ENCODE measurements at places on chromosomes 4 and X.

DNA sequence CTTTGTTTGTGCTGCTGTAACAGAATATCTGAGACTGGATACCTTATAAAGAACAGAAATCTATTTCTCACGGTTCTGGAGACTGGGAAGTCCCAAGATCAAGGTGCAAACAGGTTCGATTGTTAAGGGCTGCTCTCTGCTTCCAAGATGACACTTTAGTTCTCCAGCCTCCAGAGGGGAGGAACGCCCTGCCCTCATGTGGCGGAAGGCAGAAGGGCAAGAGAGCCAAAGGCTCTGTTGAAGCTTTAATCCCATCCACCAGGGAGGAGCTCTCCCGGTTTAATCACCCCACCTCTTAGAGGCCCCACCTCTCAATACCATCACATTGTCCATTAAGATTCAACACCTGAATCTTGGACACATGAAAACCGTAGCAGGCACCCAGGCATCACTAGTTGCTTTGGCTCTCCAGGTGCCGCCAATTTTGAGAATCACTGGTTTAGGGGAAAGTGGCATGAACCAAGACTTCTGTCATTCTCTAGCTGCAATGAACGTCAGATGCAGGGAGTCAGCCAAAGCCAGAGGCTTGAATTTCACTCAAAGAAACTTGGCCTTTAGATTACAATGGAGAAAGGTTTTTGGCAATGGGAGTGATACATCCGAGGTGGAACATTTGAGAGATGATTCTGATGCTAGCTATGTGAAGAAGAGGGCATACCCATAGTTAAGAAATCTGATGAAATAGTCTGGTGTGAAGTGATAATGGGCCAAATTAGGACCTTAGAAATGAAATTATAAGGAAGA is 15.7 kb downstream of the FHL1 start:
- peak; percentile 7 for DNase-seq

- peak; percentile 4 for DNase-seq
Measured at GRCh38 chrX:54357414-54358377, at the start of gene WNK3. Gene WNK3, minus strand, starts transcription at chrX:54358046.

GRCh38 chr4:69781458-69782418 is 21.3 kb upstream of the SULT1B1 start:
- DNase-seq = no peak

DNA sequence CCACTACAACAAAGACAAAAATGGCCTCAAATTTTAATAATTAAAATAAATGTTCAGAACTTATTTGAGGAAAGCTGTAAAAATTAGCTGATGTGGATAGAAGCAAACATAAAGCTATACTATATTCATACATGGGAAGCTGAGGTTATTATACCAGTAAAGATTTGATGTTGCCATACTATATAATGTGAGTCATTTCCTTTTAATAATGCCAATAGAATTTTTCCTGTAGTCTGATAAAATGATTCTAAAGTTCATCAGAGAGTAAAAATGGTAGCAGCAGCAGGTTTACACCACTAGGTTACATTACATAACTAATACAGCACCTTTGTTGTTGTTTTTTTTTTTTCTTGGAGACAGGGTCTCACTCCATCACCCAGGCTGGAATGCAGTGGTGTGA is 45.5 kb upstream of the CYP2U1 start:
- DNase-seq = no peak

DNA sequence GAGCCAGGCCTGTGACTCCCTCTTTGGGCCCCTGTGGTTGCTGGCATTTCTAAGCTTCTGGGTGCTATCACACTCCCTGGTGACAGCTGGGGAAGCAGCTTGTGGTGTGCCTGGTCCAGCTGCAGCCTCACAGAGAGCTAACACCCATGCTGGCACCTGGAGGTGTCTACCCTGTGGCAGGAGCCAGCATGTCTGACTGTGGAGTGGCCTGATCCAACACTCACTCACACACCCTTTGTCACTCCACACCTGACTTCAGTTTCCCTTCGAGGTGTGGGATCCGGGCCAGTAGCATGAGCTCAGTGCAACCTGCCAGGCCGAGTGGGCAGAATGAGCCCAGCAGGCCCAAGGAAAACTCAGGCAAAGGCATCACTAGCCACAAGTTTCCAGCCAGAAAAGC is 67.5 kb downstream of the TECRL start:
- no peak for DNase-seq

GRCh38 chr4:185213877-185214276 is 4.5 kb downstream of the SNX25 start:
- peak; percentile 39 for DNase-seq

DNA sequence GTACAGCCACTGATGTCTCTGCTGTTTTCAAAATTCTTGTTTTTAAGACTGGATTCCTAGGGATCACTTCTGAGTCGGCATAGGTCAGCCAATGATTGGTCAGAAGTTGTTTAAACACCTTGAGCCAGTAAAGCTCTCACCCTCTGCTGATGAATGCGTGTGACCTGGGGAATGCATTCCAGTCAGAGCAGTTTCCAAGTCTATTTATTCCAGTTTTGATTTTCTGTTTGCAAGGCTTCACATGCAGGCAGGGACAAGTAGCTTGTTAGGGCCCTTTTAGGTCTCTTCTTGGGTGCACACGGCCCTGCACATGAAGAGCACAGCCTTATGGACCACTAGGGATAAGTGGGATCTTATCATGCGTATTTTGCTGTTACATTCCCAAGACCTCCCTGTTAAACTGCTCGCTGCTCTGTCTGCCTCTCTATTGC is 47.0 kb downstream of the KLHL15 start:
- no peak for DNase-seq

- DNase-seq = no peak
Measured at GRCh38 chr4:3721186-3721585, 45.0 kb upstream of the ADRA2C start.

DNA sequence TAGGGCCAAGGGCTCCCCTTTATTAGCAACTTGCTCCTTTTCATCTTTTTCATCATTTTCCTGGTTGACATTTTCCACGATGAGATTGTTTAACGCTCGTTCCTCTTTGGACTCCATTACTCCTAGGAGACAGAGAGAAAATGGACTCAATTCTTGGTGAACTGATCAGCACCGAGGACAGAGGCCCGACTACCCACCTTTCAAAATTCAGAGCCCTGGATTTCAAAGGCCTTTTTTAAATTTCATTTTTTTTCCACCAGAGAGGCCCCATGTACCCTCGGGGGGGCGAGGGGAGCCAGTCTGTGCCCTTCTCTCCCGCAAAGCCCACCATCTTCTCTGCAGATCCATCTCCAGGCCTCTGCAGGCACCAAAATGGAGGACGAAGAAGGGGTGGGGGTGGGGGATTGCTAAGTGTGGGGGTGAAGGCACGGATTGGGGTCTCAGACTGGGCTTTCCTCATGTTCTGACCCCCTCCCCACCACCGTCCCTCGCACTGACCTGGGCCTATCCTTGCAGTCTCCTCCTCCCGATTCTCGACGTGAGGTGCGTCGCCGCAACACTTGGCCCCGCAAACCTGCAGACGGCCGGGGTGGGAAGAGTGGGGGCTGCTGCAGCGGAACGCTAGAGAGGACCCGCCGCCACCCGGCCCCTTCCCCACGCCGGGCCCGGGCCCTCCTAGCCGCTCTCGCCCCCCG is 783 bp downstream of the BEX2 start:
- DNase-seq = no peak

DNA sequence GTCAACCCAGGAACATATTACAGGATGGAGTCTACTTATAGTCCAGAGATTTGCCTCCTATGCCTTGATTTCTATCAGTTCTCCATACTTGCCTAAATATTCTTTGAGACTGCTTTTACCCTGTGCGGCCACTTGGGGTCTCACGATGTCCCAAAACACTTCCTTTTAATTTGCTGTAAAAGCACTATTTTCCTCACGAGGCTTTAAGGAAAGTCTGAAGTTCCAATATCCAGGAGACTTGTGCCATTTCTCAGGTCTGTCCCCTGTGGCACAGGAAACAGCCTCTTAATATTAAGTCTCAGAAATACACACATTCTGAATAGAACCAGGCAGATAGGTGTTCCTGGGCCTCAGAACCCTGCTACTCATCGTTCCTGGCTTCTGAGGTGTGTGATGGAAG is 142.9 kb downstream of the TMEM164 start:
- DNase-seq = no peak

GRCh38 chrX:69093960-69094871 is 71.0 kb downstream of the PJA1 start:
- peak; percentile 3 for DNase-seq

GRCh38 chr4:123421937-123422781 is 25.6 kb downstream of the SPRY1 start:
- no peak for DNase-seq

- no peak for DNase-seq
Measured at GRCh38 chrX:113726898-113727297, 857.0 kb upstream of the HTR2C start.

DNA sequence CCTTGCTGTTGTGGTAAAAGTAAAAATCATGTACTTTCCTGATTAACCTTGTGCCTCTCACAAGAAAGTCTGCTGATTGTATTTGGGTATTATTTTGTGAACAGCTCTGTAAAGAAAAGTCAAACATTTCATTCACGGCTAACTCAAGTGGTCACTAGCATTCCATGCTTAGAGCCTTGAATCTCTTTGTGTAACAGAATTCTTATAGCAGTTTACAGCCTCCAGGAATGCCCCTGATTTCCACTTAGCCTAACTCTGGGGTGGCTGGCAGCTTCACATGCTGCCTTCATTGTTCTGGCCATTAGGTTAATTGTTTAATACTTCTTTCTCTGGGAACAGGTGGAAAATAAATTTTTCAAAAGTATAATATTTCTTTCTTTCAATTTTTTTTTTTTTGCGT is 226.7 kb downstream of the RBMX2 start:
- no peak for DNase-seq

- no peak for DNase-seq
Measured at GRCh38 chrX:74467656-74468055, 46.4 kb downstream of the SLC16A2 start.

GRCh38 chr4:12562021-12562420 is 922.1 kb downstream of the RAB28 start:
- DNase-seq = no peak

DNA sequence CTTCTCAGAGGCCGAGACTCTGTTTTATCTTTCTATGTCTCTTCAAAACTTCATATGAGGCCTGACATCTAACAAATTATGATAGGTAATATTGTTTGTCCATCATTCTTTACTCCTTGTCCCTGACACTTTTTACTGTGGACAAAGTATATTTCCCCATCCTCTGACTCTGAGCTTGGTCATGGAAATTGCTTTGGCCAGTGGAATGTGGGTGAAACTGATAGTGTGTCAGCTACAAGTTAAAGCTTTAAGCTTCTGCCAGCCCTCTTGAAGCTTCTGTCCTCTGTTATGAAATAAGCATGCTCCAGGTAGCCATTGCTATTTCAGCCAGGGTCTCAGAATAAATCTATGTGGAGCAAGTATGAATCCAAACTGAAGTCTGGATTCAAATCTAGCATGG is 604.6 kb downstream of the BCOR start:
- DNase-seq = no peak

GRCh38 chrX:69189576-69190371 is 24.5 kb upstream of the PJA1 start:
- DNase-seq = no peak

GRCh38 chr4:30939069-30939468 is 218.9 kb downstream of the PCDH7 start:
- DNase-seq = no peak

- no peak for DNase-seq
Measured at GRCh38 chrX:108735091-108735678, 1.2 kb downstream of the IRS4 start.

DNA sequence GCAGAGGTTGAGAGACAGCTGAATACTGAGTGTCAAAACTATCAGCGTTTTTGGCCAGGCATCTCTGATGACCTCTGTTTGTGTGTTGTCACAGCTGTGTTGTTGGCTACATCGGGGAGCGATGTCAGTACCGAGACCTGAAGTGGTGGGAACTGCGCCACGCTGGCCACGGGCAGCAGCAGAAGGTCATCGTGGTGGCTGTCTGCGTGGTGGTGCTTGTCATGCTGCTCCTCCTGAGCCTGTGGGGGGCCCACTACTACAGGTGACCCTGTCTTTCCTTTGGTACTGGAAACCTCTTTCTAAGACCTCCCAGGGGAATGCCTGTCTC is 86.9 kb downstream of the EGF start:
- DNase-seq = no peak

GRCh38 chr4:48270951-48271473 is 1.4 kb upstream of the TEC start:
- no peak for DNase-seq

DNA sequence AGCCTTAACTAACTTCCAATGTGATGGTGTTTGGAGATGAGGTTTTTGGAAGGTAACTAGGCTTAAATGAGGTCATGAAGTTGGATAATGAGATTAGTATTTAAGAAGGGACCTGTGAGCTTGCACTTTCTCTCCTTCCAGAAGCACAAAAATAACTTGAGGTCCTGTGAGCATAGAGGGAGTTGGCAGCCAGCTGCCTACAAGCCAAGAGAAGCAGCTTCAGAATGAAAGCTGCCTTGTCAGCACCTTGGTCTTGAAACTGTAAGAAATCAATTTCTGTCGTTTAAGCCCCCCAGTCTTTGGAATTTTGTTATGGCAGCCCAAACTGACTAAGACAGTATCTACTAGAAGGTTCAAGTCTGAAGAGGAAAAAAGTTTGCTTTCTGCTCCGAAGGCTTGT is 280.2 kb upstream of the GALNTL6 start:
- no peak for DNase-seq

GRCh38 chrX:148909758-148910157 is 409.3 kb downstream of the AFF2 start:
- no peak for DNase-seq

DNA sequence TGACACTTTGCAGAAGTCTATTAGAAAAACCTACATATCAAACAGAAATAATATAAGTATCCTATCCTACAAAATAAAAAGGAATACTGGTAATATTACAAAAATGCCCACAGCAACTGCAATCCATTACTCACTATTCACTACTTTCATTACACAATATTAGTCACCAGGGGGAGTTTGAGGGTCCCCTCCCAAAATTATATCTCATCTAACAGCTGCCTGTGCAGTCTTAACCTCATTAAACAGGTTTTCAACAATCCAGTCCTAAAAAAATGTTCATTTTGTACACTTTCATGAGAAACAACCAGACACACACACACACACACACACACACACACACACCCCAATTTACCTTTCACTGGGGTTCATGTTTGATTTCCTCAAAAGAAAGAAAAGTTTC is 2.9 kb downstream of the CLOCK start:
- no peak for DNase-seq

DNA sequence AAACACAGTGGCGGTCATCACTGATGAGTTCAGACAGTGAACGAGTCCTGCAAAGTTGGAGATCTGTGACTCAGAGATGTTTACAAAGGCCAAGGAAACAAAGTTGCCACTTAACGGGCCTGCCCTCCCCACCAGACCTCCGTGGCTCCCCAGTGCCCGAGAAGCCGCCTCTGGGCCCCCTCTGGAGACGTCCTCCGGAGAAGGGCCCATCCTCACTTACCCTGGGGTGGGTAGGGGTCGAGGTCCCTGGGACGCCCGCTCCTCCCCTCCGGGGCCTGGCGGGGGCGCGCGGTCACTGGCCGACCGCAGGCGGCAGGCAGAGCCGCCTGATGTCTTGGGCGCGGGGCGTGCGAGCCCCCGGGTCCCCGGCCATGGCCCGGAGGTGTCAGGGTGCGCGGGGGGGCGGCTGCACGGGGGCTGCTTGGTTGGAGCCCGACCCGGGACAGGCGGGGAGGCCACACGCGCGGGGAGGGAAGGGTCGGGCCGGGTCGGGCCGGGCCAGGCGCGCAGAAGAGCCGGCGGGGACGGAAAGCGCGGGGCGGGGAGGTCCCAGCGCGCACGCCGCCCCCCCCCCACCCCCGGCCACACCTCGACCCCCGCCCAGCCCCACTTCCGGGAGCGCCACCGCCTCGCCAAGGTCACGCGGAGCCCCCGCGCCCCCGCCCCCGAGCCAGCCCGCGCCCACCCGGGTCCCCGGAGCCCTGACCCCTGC is 529 bp downstream of the DHRSX start:
- DNase-seq = peak; percentile 25

Data from stimulated activated naive B cell treated with anti-CD40 and anti-IgM and Interleukin-4, amounts not matched to agents 10 μg/mL and 1 μg/mL and 100 μg/mL, for 72 hours (primary cell).